Stimulated activated CD4-positive, alpha-beta T cell treated with anti-CD3 and anti-CD28 coated beads, TNF-alpha, amount 100 ng/mL, for 1 hour (primary cell): ENCODE measurements at places on chromosomes 12 and 14.

DNA sequence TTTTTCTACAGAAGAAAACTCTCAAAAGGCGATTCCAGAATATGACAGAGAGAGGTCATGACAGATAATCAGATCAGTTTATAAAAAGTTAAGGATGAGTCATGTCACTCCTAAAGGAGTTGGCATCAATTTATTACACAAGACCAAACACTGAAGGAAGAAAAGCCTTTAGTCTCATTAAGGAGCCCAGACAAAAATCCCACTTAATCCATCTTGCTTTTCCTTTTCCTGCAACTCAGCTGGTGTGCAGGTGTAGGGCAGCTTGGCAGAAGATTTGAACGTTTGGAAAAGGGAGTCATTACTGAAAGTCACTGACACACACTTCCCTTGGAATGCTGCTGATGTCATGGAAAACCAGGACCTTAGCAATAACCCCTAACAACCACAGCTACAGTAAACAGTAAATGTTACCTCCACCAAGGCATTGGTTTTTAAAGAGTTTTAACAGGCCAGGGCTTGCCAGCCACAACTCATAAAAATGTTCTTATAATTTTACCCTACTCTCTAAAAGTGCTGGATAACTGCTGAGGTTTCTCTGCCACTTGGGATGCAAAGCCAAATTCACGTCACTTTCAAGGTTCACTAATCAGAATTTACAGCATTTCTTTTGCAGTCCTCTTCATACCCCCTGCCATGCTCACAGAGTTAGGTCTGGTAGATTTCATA lies 320.6 kb downstream of the RAD51B start:
- no peak for DNase-seq

- DNase-seq = no peak
These were observed 74.3 kb downstream of the IGF1 start for GRCh38 chr12:102406033-102406584.

- DNase-seq = no peak
These were observed 23.1 kb downstream of the ANG start for GRCh38 chr14:20711685-20712084.

DNA sequence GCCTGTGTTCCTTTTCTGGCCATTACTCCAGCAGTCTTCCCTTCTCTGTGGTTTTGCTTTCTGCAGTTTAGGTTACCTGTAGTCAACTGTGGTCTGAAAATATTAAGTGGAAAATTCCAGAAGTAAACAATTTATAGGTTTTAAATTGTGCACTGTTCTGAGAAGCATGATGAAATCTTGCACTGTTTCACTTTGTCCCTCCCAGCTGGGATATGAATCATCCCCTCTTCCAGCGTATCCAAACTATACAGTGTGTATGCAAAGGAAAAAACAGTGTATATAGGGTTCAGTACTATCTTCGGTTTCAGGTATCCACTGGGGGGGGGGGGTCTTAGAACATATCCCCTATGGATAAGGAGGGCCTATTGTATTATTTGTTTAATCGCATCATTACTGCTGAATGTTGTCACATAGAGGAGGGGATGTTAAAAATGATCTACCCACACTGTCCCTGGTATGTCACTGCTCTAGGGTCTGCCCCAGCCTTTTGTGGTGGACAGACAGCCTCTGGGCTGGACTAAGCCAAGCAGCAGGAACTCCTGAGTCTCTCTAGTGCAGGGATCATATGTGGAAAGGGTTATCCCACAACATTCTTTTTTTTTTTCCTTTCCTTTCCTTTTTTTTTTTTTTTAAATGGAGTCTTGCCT lies 109.1 kb upstream of the MAX start:
- no peak for DNase-seq

- DNase-seq = no peak
These were observed 938 bp upstream of the SLC25A29 start for GRCh38 chr14:100306998-100307765.

GRCh38 chr14:63676615-63677014 lies 34.9 kb upstream of the WDR89 start:
- DNase-seq = no peak

GRCh38 chr12:25529738-25530137 lies 23.3 kb downstream of the LMNTD1 start:
- DNase-seq = no peak

DNA sequence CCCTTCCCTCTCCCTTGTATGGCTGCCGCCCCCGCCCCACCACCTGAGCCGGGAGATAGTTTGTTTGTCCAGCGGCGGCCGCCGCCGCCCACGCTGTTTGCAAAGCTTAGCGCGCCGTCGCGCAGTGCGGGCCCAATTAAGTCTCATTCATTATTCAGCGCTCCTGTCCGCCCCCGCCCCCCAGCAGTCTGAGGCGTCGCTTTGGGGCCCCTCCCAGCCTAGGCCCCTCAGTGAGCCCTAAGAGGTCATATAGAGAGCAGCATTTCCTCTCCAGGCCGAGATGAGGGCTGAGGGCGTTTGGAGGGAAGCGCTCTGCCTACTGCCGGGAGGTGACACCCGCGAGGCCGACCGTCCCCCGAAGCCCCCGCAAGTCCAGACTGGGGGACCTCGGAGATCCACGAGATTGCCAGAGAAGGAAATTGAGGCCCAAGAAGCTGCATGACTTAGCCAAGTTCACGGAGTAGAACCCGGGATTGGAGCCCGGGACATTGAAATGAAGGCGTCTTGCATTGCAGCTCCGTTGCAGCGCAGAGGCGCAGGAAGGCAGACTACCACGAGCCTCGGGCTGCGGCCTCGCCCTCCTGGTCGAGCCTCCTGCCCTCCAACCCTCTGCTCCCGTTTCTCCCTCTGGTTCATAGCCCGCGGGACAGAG lies at the start of gene DNAJC22:
Gene DNAJC22, plus strand, starts transcription at position 230 of the 652 bp plus-strand sequence. CDS start 1,985 bp downstream, outside the sequence.
- no peak for DNase-seq

GRCh38 chr12:117936722-117937484 lies 31.9 kb downstream of the KSR2 start:
- no peak for DNase-seq

GRCh38 chr14:32657081-32657480 lies 281.6 kb upstream of the NPAS3 start:
- no peak for DNase-seq

- no peak for DNase-seq
These were observed 354.0 kb downstream of the NRXN3 start for GRCh38 chr14:78524196-78524595.

DNA sequence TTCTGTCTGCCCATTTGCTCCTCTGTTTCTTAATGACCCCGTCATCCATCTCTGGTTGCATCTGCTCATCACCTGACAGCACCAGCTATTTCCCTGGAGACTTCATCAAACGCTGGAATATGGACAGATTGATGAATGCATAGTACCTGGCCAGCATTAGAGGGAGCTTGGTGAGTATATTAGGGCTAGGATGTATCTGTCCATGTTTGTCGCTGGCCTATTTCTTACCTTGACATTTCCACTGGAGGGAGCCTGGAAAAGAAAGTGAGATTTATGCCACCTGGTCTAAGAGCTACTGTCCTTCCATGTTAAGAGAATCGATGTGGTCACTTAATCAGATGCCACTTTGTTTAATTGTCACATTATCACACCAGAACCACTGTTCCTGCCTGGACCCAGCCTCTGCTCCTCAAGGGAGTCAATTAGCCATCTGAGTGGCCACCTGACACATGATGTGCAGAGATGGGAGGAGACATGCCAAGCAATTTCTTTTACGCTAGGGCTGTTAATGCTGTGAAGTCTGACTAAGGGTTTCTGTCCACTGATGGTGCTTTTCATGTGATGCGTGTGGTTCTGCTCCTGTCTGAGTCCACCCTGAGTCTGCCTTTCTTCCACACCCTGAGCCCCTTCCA lies 75.3 kb upstream of the SFSWAP start:
- no peak for DNase-seq

DNA sequence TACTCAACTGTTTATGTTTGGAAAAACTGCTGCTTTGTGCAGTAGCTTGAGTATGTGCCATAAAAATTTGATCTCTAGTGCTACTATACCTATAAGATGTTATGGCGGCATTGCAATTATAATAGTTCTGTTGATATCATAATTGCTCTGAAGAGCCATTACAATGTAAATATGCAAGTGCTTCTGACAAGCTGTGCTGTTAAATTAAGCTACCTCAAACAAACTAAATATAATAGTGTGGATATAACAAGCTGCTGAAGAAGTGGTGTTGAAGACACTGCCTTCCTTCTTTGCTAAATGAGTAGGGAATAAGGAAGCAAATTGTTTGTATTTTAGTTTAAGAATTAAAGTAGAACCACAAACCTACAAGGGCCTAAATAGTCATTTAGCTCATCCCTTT lies 301.0 kb upstream of the MIS18BP1 start:
- no peak for DNase-seq

DNA sequence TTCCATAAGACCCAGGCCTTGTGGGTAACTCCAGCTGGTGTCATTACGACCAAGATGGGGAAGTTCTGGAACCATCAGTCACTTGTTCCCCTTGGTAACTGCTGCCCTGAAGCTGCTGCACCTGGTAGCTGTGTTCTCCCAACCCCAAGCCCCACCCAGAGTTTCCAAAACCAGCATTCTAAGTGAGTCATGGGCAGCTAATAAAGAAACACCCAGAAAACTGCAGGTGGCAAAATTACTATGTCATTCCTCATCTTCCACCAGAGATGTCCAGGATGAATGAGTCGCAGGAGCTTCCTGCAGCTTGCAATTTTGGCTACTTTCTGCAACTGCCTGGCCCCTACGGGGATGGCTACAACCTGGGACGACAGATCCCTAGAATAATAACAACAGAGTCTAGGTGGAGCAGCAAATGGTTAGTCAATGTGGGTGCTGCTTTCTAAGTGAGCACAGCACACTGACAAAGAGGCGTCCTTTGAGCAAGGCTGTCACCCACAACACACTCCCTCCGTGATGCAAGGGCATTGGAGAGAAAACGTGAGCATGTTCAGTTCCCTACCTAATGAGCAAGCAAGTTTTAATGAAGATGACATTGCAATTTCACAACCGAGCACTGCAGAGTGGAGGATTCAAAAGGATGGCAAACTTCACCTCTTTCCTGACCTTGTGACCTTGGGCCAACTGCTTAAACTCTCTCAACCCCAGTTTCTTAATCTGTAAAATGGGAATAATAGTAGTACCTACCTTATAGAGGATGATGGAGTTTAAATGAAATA lies 301.4 kb upstream of the NOS1 start:
- no peak for DNase-seq

GRCh38 chr14:64855721-64856528 lies 23.8 kb downstream of the SPTB start:
- DNase-seq = no peak

- no peak for DNase-seq
These were observed 38.6 kb downstream of the CCDC88C start for GRCh38 chr14:91378930-91379578.

GRCh38 chr12:68340404-68341270 lies 8.5 kb upstream of the MDM1 start:
- no peak for DNase-seq

GRCh38 chr12:89844539-89844938 lies 135.9 kb upstream of the ATP2B1 start:
- DNase-seq = no peak

GRCh38 chr12:49501895-49502294 lies 36.9 kb upstream of the KCNH3 start:
- no peak for DNase-seq

- DNase-seq = no peak
These were observed 2.0 kb upstream of the SOAT2 start for GRCh38 chr12:53101266-53101665.

- DNase-seq = no peak
These were observed 67.7 kb downstream of the BCL2L14 start for GRCh38 chr12:12138203-12139154.

DNA sequence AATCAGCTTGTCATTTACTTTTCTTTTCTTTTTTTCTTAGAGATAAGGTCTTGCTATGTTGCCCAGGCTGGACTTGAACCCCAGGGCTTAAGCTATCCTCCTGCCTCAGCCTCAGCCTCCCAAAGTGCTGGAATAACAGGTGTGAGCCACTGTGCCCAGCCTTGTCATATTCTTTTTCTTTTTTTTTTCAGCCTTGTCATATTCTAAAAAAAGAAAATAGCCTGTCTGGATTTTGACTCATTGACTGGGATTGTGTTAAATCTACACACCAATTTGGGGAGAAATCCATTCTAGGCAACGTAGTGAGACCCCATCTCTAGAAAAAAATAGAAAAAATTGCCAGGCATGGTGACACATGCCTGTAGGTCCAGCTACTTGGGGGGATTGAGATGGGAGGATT lies 24.1 kb downstream of the ATP5MC2 start:
- DNase-seq = no peak

DNA sequence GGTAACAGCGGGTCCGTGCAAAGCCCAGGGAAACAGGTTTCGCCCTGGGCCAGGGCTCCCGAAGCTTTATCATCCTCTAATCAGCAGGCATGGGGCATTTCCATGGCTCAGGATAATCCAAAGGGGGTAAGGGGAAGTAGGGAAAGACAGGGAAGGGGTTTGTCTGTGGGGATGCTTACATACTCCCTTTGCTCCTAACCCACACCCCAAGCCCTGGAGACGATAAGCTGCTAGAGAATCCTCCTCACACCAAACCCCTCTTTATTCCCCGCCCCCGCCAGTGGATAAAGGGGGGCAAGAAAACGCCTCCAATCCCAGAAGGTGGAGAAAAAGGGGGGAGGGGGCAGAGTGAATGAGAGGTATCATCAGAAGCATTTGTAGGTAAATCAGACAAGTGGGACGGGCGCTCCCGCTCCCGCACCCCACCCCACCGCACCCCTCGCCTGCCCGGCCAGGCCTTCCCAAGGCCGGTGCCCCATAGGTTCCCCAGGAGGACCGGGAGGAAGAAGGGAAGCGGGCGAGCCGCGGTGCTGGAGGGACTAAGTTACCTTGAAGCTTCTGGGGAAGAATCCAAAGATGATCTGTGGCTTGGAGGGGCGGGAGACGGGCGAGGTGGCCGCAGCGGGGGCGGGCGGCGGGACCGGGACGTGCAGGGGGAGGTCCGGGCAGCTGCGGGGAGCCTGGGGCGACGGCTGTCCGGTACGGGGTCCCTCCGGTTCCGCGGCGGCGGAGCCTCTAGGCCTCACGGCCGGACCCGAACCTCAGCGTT lies 762 bp downstream of the PPP2R5E start:
- DNase-seq = peak; percentile 2

DNA sequence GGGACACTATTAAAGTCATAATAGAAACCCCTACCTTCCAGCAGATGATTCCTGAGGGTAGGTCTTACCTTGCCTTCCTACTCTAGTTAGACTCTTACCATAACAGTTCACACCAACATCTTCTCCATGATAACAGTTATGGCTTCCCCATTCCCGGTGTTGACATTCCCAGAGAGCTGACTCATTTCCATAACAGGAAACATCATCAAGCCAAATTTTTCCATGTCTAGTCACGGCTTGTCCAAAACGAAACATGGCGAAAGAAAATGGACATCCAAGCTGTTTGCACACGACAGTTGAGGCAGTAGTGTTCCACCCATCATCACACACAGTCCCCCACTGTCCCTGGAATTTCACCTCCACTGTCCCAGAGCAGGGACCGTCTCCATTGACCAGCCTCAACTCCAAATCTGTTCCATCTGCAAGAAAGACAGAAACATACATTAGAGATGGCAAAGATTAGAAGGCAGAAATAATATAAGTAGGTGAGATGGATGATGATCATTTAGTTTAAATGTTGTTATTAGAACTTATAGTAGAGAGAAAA lies 10.6 kb downstream of the CD163L1 start:
- no peak for DNase-seq

DNA sequence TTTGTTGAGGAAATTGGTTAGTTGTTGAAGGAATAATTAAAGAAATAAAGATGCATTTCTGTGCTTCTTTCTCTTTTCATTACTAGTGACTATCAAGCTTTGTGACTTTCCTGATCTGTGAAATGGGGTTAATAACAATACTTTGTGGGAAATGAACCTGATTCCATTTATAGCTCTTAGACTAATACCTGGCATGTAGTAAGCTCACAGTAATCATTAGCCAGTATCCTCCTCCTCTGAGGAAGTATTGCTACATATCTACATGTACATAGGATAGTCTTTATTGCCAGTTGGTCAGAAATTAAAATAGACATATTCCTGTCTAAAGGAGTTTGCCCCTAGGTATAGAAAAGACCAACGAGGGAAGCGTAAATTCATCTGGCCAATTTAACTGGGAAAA lies 1.8 kb upstream of the CCDC198 start:
- no peak for DNase-seq
